ENCODE measurements at places on chromosomes 13 and 19.
A peak's percentile ranks its signal among the peaks of the same experiment; 100 is the strongest.

GRCh38 chr13:40514802-40515201 is 151.6 kb downstream of the FOXO1 start:
- no peak for DNase-seq

GRCh38 chr13:99086267-99087097 is 108.6 kb upstream of the DOCK9 start:
- peak; percentile 85 for DNase-seq

DNA sequence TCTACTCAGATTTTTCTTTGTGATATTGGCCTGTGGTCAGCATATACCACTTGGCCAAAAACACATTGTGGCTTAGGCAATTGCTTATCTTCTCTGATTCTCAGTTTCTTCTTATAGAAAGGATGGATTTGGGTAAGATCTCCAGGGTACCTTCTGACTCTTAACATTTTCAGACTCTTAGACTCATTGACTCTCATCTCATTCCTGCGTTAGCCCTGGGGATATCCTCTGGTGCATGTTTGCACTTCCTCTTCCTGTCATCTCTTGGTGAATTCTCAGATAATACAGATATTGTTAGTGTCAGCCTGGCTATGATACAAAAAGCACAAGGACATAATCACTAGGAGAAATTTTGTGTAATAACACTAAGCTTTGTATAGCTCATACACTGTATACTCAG is 492.5 kb upstream of the GPC6 start:
- DNase-seq: no peak

DNA sequence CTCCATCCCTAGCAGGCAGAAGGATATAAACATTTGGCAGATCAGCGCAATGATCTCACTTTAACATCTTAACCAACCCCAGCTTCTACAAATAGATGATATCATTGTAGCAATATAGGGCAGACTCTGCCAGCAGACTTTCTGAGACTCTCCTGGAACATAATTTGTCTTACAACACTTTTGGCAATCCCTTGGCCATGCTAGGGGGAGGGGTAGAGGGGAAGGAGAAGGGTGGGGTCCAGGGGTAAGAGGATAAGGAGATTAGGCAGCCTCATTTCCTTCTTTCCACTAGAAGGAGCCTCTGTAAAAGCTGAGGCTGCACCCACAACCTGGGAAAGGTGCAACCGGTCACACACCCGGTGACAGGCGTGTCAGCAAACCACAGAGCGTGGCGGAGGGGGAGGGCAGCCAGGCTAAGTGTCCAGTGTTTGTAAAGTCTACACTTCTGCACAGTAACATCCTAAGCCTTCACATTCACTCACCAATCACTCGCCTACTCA is 8.7 kb upstream of the UBAC2 start:
- peak; percentile 74 for DNase-seq

DNA sequence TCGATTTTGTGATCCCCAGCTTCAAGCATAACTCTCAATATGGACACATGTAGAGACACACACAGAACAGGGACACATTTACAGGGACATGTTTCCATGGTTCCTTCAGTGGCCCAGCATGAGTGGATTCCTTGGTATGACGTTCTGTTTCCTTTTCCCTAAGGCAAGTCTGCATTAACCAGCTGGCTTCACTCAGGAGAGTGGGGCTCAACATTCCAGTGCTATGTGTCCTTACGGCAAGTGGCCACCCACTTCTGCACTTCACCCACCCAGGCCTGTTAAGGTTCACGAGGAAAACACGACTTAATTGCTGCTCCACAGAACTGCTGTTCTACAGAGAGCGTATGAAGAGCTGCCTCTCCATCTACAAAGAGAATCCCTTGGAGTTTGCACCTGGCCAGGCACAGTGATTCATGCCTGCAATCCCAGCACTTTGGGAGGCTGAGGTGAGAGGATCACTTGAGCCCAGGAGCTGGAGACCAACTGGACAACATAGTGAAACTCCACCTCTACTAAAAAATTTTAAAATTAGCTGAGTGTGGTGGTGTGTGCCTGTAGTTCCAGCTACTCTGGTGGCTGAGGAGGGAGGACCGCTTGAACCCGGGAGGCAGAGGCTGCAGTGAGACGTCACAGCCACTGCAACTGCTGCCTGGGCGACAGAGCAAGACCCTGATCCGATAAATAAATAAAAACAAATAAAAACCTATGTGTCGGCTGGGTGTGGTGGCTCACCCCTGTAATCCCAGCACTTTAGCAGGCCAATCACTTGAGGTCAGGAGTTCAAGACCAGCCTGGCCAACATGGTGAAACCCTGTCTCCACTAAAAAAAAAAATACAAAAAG is 32.5 kb downstream of the BRD4 start:
- no peak for DNase-seq

DNA sequence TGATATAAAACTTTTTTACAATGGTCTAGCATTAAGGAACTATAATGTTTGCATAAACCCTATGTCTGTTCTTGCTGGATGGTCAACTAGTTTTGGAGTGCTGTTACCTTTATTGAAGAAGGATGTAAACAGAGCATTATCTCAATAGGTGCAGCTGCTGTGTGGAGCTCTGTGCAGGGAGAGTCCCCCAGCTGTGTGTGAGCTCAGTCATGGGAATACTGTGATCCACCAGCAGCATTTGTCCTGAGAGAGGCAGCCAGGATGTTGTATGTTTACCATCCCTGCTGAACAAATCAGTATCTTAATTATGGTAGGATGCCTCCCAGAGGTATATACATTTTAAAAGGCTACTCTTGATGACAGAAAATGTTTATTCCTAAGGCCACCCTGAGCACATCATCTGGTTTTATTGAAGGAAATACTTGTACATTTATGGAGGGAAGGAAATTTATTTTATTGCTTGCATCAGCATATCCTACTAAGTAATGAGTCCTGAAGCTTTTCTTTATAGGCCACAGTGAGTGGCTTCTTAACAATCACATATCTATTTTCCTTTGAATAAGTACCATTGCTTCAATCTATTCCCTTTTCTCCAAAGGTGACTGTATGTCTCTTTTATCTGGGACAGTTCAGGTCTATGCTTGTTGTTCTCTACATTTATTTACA is 11.7 kb downstream of the RAP2A start:
- DNase-seq: no peak

GRCh38 chr19:1109032-1109551 is 5.3 kb downstream of the GPX4 start:
- DNase-seq: no peak

DNA sequence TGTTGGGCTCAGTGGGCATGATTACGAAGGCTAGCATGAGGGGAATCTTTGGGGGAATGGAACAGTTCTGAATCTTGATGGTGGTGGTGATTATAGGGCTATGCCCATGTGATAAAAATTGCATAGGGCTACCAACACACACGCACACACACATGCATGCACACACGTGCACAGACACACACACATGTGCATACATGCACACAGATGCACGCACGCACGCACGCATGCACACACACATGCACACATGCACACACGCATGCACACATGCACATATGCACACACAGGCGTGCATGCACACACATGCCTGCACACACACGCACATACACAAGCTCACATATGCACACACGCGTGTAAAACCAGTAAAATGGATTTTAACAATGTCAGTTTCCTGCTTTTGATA is 85.9 kb downstream of the MUC16 start:
- no peak for DNase-seq

DNA sequence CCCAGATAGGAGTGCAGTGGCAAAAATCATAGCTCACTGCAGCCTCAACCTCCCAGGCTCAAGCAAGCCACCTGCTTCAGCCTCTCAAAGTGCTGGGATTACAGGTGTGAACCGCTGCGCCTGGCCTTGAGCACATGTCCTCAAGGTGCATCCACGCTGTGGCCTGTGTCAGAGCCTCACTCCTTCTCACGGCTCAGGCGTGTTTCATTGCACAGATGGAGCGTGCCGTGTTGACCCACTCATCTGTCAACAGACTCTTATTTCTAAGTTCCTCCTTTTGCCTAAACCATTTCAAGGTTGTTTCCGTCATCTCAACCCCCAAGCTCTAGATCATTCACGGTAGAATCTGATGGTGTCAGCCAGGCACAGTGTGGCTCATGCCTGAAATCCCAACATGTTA is 28.2 kb downstream of the ATP8B3 start:
- DNase-seq: no peak
